ENCODE measurements at places on chromosomes 12 and 14. TPM values are rescaled to one million over a fixed set of nuclear protein-coding genes. Genes with fewer than 3 reads are reported as not detected.

PLA2G1B gene
- 0.99 TPM for polyA plus RNA-seq

KRT73 gene
- 1.3 TPM for polyA plus RNA-seq

PLEKHD1 gene
- 0.13 TPM for polyA plus RNA-seq

CSRP2 gene
- 0.11 TPM for polyA plus RNA-seq

PKP2 gene
- polyA plus RNA-seq = 0.52 TPM

ALKBH2 gene
- 16.4 TPM for polyA plus RNA-seq

FAM181A gene
- polyA plus RNA-seq = not detected

FSCB gene
- not detected for polyA plus RNA-seq

RHEBL1 gene
- 10.5 TPM for polyA plus RNA-seq

TMEM132D gene
- not detected for polyA plus RNA-seq

SERPINA3 gene
- not detected for polyA plus RNA-seq

ABCC9 gene
- polyA plus RNA-seq = not detected

GSC gene
- not detected for polyA plus RNA-seq

NRL gene
- polyA plus RNA-seq = 1.6 TPM

KLRG1 gene
- polyA plus RNA-seq = 161 TPM

SMOC1 gene
- polyA plus RNA-seq = not detected

IGF1 gene
- polyA plus RNA-seq = not detected

SLC6A15 gene
- not detected for polyA plus RNA-seq

HIP1R gene
- 4.5 TPM for polyA plus RNA-seq

ACVRL1 gene
- not detected for polyA plus RNA-seq

ZNF268 gene
- polyA plus RNA-seq = 18.5 TPM

AKAP3 gene
- polyA plus RNA-seq = 1.1 TPM

LDHB gene
- 2,006 TPM for polyA plus RNA-seq

SDS gene
- not detected for polyA plus RNA-seq

HCAR2 gene
- not detected for polyA plus RNA-seq

DCP1B gene
- 29.2 TPM for polyA plus RNA-seq

LRRK2 gene
- polyA plus RNA-seq = not detected

AMDHD1 gene
- 0.29 TPM for polyA plus RNA-seq

C12orf60 gene
- polyA plus RNA-seq = 2.0 TPM

MLXIP gene
- 2.7 TPM for polyA plus RNA-seq

TSPAN11 gene
- not detected for polyA plus RNA-seq

SLC11A2 gene
- polyA plus RNA-seq = 7.4 TPM

GALNT9 gene
- polyA plus RNA-seq = 0.61 TPM

CACNA2D4 gene
- polyA plus RNA-seq = 12.4 TPM

TAS2R8 gene
- polyA plus RNA-seq = not detected

CLEC1A gene
- polyA plus RNA-seq = not detected

IPO8 gene
- 14.5 TPM for polyA plus RNA-seq

PPP4R4 gene
- 1.2 TPM for polyA plus RNA-seq

GZMH gene
- 0.63 TPM for polyA plus RNA-seq

CFAP73 gene
- polyA plus RNA-seq = not detected

FOXN4 gene
- not detected for polyA plus RNA-seq

CDH24 gene
- 0.15 TPM for polyA plus RNA-seq

STON2 gene
- not detected for polyA plus RNA-seq

FLRT2 gene
- not detected for polyA plus RNA-seq

CRACR2A gene
- polyA plus RNA-seq = 21.4 TPM

LRTM2 gene
- polyA plus RNA-seq = not detected

TRHDE gene
- polyA plus RNA-seq = not detected

GALNT6 gene
- 2.3 TPM for polyA plus RNA-seq

PLBD1 gene
- 1.6 TPM for polyA plus RNA-seq

SLC6A12 gene
- not detected for polyA plus RNA-seq

RNF212B gene
- polyA plus RNA-seq = not detected

OVCH1 gene
- polyA plus RNA-seq = not detected

OLR1 gene
- not detected for polyA plus RNA-seq

MYO1H gene
- not detected for polyA plus RNA-seq

SERPINA10 gene
- not detected for polyA plus RNA-seq

PLEK2 gene
- 2.3 TPM for polyA plus RNA-seq

CCDC198 gene
- not detected for polyA plus RNA-seq

EAPP gene
- polyA plus RNA-seq = 106 TPM

All from CD4-positive, alpha-beta memory T cell (primary cell).